ENCODE measurements at places on chromosomes 12 and 14.

GRCh38 chr14:79580414-79580813, 630.9 kb downstream of the DIO2 start:
- no peak for DNase-seq

GRCh38 chr12:129001826-129002225, 148.5 kb downstream of the GLT1D1 start:
- DNase-seq, result no peak

DNA sequence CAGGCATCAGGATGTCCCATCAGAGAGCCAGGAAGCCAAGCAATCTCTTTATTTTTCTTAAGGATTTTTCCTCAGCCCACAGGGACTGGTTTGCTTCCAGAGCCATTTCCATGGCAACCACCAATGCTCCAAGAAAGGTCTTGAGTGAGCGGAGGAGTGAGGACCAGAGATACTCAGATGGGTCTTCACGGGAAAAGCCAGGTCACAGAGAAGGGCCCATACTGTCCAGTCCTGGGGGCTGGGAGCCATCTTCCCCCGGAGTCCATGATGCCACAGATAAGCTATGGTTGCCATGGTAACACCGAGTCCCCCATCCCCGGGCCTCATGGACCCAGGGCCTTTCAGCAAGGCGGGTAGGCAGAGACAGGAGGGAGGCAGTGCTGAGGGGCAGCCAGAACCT, 28.6 kb downstream of the CMKLR1 start:
- no peak for DNase-seq

- DNase-seq, result no peak
These were observed 25.9 kb upstream of the NID2 start for GRCh38 chr14:52094546-52095271.

DNA sequence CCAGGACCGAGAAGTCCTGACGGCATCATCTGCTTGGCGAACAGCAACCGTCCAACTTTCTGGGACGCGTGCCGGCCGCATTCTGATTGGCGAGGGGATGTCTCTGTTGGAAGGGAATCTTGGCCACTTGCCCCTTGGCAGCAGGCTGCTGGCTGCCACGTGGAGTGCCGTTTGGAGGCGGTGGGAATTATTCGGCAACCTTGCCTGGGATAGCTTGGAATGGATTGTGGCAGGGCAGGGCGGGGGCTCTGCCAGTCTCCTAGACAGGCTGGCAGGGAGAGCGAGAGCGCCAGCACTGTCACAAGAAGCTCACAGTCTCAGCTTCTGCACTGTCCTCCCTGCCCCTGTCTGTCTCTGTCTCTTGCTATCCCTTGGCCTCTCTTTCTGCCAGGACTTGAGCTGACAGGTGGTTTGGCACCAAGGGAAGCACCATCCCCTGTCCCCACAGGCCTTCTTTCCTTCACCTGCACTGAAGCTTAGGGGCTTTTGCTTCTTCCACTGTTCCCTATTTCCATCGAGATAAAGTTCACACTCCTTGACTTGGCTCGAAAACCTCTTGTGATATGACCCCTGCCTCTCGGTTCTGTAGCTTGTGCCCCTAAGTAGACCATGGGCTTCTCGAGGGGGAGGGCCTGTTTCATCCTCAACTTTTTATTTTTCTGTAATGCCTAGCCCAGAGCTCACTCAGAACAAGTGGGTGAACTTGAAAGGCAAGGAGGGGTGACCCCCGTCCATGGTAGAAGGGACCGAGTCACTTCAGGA, 201.9 kb downstream of the PHETA1 start:
- no peak for DNase-seq

GRCh38 chr12:56206452-56207166, 15.1 kb downstream of the RNF41 start:
- no peak for DNase-seq

DNA sequence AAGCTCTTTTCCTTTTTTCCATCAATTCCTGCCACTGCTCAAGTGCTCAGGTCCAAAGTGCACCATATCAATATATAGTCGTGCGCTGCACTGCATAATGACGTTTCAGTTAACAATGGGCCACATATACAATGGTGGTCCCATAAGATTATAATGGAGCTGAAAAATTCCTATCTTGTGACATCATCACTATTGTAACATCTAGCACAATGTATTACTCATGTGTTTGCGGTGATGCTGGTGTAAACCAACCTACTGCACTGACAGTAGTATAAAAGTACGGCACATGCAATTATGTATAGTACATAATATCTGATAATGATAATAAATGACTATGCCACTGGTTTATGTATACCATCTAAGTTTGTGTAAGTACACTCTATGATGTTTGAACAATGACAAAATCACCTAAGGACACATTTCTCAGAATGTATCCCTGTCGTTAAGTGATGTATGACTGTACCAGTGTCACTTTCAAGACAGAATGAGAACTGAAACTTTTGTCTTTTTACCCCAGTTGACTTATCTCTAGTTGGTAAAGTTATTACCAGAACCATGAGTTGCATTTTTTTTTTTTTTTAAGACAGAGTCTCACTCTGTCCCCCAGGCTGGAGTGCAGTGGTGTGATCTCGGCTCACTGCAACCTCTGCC, 53.7 kb upstream of the INSM2 start:
- no peak for DNase-seq

- peak; percentile 95 for DNase-seq
These were observed 32.7 kb downstream of the DAD1 start for GRCh38 chr14:22556021-22556989.

DNA sequence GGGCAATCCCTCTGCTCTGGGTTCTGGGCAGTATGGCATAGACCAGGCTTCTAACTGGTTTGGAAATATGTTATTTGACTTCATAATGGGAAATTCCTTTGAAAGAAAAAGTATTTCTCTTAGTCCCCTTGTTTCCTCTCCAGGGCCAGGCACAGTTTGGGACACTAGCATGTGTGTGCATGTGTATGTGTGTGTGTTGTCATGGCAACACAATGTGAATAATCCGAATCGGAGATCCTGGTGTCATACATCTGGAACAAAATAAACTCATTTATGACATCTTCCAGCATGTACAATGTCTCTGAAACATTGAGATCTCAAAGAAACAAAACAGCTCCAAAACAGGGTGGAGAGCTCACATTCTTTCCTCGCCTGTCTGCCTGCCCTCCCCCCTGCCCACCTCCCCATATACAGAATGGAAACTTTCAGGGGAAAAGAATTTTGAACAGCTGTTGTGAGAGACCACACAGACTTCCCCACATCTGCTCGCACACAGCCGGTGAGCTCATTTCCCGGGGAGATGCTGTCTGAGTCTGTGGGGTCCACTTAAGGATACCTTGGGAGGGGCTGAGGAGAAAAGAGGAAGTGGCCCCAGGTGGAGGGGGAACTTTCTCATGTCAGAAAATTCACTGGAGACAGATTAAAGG, 55.5 kb upstream of the PARP11 start:
- no peak for DNase-seq

GRCh38 chr12:67590149-67590790, 58.3 kb upstream of the DYRK2 start:
- DNase-seq, result no peak

DNA sequence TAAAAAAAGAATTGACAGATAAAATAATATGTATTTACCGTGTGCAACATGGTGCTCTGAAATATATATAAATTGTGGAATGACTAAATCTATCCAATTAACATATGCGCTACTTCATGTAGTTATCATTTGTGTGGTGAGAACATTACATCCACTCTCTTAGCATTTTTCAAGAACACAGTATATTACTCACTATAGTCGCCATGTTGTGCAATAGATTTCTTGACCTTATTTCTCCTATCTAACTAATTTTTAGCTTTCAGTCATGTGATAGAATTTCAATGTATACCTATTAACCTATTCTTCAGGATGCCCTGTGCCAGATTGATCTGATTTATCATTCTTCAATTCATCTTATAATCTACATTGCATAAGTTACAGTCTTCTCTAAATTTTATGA, 178.6 kb downstream of the BCAT1 start:
- DNase-seq, result no peak

- no peak for DNase-seq
These were observed 563 bp upstream of the STXBP6 start for GRCh38 chr14:25050269-25051150.

DNA sequence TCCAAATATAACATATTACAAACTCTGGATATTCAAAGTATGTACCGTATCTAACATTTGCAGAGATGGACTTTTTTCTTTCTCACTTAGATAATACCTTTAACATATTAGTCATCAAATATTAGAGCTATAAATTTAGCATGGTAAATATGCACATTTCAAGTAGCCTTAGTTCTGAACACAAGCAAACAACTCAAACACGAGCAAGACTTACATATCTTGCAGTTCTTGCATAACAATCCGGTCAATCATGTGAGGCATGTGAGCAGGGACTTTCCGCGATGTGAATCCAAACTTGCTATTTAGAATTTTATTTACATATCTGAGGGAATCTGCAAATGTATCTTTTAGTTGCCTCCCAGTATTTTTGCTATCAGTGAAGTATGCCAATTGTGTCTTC, 22.1 kb upstream of the SYCP3 start:
- DNase-seq, result no peak

DNA sequence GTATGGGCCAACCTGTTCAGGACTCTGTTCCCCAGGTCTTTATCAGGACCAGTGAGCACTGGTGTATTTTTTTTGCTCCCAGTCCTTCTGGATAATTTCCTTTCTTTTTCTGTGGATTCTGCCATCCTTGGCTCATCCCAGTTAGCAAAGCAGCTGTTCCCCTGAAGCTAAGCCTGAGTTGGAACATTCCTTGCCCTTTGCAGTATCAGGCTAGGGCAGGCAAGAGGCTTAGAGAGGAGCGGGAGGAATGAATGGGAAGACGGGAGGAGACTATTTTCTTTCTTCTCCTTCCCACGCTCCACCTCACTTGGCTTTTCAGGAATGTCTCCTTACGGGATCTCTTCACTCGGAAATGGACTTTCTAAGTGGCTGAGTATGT, 29.2 kb downstream of the ERG28 start:
- DNase-seq, result no peak

DNA sequence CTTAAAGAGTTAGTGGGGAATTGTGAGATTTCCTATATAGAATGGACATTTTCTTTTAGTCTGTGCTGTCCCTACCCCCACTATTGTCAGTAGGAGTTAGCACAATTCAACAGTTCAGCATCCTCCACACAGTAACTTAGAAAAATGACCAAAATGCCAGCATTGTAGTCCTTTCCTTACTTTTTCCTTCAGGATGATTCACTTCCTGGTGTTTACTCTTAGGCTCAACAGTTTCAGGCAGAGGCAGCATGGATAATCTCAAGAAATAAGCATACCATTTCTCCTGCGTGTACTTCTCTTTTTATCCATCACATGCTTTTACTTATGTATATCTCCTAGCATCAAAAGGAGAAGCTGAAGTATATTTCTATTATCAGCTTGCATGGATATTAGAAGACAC, 683.4 kb downstream of the SLC16A7 start:
- no peak for DNase-seq

- no peak for DNase-seq
These were observed 273.4 kb upstream of the SLC16A7 start for GRCh38 chr12:59322473-59322872.

- no peak for DNase-seq
These were observed 119.9 kb downstream of the DENND5B start for GRCh38 chr12:31471051-31471450.

DNA sequence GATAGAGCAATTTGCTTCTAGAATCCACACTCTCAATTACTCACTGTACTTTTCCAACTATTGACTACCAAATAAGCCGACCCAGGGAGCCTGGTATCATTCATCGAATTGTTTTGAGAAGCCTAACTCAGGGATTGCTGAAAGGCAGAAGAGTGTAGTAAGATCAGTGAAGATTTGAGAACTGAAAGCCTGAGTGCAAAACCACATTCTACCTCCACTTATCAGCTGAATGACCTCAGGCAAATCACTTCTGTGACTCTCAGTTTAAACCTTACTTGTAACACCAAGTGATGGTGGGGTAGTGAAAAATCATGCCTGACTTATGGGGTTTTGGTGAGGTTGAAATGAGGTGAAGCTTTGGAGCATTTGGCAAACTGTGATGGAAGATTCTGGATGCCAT, 126.1 kb upstream of the MAX start:
- DNase-seq, result no peak

DNA sequence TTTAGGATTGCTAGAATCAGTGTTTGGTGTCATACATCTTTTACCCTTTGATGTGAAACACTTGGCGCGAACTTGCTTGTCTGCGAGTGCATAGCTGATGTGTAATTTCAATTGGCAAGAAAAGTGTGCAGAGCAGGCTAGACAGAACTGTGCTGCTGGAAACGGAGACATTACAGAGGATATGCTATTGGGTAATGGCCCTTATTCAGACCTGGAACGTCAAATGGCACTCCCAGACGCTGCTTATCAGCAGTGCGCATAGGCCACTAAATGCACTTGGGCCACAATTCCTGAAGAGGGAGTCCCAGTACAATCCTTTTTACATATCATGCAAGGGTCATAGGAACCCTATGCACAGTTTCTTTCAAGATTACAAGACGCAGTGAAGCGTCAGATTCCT, 15.7 kb upstream of the SLC10A1 start:
- no peak for DNase-seq

GRCh38 chr14:90299408-90299807, 32.3 kb downstream of the NRDE2 start:
- DNase-seq, result no peak

GRCh38 chr12:60225216-60226000, 629.6 kb downstream of the SLC16A7 start:
- DNase-seq, result no peak

DNA sequence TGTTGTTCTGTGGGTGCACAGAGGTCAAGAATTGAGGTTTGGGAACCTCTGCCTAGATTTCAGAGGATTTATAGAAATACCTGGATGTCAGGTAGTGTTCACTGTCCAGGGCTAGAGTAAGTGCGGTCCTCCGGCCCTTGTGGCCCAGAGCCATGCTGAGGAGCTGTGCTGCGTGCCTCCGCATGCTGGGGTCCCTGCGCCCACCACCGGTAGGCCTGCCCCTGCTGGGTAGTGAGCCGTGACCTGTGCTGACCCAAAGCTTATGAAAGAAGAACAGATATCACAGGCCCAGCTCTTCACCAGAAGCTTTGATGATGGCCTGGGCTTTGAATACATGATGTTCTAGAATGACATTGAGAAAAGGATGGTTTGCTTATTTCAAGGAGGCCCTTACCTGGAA, 37.8 kb upstream of the CMAS start:
- no peak for DNase-seq

DNA sequence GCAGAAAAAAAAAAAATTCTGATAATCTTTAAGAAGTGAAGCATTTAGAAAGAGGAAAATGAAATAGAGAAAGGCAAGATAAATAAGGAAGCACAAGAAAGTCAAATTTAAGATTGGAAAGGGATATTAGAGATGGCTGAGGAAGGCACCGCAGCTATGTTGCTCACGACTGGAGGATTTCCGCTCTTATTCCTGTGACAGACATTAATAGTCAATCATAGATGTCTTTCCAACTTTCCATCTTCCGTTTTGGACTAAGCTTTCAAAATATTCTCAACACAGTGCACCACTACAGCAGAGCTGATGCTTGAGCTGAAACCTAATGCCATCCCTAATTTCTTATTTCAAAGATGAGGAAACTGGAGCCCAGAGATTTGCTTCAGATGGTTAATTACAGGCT, 290.6 kb downstream of the FOXN3 start:
- no peak for DNase-seq

DNA sequence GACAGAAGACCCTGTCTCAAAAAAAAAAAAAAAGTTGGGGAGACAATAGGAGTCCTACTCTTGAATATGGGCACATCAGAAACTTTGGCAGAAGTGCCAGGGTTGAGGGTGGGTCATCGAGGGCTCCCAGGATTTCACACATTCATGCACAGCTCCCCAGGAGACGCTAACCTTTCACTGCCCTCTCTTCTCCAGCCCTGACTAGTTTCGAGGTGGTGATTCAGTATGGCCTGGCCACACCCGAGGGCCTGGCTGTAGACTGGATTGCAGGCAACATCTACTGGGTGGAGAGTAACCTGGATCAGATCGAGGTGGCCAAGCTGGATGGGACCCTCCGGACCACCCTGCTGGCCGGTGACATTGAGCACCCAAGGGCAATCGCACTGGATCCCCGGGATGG, 29.4 kb upstream of the LRP1-AS start:
- no peak for DNase-seq

Measured in activated CD8-positive, alpha-beta memory T cell treated with anti-CD3 and anti-CD28 coated beads for 24 hours (primary cell).